ENCODE measurements at places on chromosomes 13 and 19.

DNA sequence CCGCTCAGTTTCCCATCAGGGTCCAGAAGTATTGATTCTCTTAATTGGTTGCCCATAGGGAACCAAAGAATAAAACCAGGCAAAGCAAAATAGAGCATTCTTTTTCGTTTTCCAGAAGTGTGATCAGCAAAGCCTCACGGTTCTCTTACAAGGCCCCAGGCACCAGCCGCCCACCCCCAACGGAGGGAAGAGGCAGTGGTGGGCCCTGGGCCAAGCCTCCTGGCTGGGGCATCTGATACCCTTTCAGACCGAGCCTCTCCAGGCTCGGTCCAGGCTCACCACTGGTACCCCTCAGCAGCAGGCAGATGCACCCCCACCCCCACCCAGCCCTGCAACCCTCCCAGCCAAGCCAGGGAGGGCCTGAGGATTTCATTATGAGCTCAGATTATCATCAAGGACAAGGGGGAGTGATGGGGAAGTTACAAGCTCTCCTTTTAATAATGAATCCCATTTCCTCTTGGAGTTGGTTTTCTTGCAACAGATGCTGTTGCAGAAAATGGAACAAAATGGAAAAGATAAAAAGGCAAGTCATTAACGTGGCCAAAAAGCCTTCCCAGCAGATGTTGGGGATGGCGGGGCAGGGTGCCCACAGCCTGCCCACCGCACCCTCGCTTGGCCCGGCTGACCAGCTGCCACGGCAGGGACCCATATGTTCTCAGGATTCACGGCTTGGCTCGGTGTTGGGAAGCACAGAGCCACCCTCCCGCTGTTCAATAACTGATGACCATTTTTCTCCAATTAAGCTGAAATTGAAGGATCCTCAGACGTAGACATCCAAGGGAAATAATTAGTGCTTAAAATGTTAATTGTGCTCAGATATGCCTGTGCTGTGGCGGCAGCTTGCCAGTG is 45.9 kb upstream of the KCTD15 start:
- DNase-seq = no peak

GRCh38 chr19:50458396-50459066 is 17.8 kb upstream of the EMC10 start:
- no peak for DNase-seq

DNA sequence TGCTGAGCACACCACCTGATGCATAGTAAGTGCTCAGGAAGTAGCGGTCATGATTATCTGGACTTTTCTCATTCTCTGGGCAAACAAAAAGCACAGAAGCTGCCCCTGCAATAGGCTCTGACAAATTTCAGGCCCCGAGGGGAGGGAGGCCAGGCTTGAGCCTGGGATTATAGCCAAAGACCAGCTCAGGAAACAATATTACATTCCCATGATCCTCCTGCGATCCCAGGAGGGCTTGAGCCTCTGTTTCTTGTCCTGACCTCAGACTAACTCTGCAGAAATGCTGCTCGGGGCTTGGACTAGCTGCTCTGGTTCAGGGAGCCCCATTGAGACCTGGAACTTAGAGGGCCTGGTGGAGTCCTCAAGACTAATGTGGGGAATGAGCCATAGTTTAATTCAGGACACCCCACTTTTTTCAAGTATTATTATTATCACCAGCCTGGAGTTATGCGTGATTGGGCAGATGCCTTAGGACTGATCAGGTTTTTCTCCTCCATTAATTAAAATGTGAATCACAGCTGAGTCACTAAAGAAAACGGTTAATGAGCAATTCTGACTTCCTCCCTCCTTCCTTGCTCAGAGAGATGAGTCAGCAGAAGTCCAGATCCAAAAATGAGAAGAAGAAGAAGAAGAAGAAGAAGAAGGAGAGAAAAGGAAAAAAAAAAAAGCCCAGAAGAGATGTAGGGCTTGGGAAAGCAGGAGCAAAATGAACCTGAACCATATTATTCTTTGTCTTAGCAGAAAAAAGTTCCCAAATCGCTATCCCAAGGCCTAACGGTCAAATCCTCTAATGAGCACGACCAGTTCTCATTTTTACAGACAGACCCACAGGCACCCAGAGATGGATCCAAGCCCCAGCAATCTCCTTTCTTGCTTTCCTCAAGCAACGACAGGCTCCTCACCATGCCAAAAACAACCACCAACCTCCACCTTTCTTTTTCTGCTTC is 107.2 kb downstream of the CACNA1A start:
- DNase-seq = no peak

GRCh38 chr13:75226092-75226491 is 255.9 kb downstream of the TBC1D4 start:
- DNase-seq = no peak

DNA sequence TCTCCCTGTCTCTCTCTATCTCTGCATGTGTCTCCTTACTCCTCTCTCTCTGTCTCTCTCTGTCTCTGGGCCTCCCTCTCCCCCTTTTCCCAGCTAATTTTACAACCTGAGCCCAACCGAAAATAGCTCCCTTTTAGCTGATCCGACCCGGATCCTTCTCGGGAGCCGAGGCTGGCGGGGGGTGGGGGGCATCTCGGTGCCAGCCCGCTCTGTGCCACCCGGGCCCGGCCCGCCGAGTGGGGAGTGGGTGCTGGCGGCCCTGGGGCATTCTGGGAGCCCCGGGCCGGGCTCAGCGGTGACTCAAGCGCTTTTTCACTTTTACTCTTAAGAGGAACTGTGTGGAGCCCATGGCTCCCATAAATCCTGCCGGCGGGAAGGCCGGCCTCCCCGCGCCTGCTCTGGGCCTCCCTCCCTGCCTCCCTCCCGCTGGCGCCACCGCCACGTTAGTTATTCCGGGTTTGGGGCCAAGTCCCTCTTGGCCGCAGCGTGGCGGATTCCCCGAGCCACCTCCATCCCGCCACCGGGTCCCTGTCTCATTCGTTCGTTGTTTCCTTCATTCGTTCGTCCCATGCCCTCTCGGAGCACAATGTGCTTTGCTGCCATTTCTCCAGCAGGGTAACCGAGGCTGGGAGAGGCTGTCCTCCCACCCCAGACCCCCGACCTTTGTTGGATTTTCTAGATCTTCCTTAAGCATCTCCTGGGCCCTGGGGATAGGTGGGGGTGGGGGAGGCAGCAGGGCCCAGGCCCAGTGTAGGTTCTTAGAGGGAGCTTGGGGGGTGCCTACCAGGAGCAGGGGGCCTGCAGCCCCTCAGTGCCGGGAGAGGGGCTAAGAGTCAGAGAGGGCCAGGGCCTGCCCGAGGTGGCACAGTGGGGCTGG is 3.2 kb downstream of the NFIC start:
- DNase-seq = no peak

DNA sequence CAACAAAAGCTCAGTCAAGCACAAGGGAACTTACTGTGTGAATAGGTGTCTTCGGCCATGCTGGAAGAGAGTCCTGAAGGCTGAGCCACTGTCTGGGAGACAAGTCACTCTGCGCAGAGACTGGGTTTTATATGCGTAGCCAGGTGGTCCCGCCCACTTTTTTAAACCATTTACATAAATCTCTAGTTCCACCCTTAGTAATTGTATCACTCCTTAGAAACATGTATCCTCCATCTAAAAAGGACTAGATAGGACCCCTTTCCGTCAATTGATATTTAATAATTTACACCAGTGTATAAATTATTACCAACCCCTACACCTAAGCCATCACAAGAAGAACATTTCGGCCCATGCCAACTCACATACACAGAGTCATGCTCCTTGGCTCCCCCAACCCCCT is at the start of gene DUXA:
Gene DUXA (minus strand): TSS at position 101 of the 400 bp plus-strand sequence. CDS start 42 bp downstream, at position 59.
- DNase-seq = no peak

DNA sequence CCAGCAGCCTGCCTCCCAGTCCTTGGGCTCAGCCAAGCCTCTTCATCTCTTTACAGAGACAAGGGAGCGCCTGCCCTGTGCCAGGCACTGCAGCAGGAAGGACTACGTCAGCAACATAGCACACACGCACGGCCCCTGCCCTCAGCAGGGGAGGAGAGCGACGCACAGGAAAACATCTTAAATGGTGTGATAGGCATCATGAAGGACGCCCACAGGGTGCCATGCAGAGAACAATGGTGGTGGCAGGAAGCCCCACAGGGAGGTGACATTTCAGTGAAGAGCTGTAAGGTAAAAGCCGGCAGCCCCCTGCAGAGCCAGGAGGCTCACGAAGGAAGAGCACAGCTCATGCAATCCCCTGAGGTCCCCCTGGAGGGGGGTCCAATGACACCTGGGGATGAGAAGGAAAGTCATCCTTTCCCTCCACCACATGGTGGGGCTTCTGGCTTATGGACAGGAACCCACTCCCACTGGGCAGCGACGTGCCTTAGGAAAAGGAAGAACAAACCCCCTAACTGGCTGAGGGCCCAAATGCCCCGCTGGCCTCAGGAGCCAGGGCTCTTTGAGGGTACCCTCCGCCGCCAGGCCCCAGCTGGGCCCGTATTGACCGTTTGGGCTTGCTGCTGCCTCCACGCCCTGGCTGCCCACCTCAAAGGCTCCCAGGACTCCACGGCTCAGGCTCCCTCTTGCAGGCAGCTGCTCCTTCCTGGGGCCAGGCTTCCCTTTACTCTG is 37.3 kb upstream of the C13orf42 start:
- DNase-seq = no peak
